Small intestine (tissue), 16 donors: ENCODE measurements at places on chromosomes 1 and 21.

- no peak for DNase-seq
Measured at GRCh38 chr1:88502886-88503285, 181.2 kb upstream of the PKN2 start.

- DNase-seq: peak; percentile 31
Measured at GRCh38 chr1:172278478-172278877, 142.0 kb upstream of the C1orf105 start.

GRCh38 chr1:228372183-228373003 lies 34.2 kb downstream of the TRIM11 start:
- peak; percentile 53 for DNase-seq

- no peak for DNase-seq
Measured at GRCh38 chr1:108114033-108114599, 86.0 kb downstream of the SLC25A24 start.

GRCh38 chr1:63630238-63630637 lies 37.0 kb downstream of the PGM1 start:
- DNase-seq: no peak

DNA sequence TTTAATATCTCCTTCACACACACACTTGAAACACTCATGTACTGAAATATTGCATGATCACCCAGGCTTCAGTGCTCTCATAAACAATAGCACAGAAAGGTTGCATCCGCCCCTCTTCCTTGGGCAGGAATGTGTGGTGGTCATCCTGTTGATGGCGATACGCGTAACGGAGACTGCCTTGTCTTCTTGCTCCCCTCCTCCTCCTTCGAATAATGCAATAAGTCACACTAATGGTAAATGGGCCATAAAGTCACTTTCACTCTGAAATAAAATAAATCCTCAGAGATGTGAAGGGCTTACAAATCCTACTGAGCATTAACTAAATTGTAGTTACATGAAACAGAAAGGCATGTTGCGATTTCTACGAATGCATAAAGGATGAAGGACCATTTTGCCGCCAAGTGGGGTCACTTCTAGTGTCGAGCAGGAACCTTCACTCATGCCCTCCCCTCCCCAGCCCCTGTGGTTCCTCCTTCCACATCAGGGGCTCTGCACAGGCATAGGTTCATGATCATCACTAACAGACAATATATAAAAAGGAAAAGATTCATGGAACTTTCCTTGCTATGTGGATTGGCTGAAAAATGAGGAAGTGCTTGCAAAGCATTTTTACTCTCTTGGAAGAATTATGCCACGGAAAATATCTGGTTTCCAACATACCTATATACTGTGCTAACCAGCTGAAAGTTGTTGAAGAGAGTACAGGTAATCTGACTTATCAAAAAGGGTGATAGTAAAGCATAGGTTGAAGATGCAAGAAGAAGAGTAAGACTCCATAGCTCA lies 1.2 kb upstream of the PGBD5 start:
- DNase-seq: no peak

GRCh38 chr1:157178490-157178889 lies 40.3 kb upstream of the ETV3 start:
- DNase-seq: no peak

DNA sequence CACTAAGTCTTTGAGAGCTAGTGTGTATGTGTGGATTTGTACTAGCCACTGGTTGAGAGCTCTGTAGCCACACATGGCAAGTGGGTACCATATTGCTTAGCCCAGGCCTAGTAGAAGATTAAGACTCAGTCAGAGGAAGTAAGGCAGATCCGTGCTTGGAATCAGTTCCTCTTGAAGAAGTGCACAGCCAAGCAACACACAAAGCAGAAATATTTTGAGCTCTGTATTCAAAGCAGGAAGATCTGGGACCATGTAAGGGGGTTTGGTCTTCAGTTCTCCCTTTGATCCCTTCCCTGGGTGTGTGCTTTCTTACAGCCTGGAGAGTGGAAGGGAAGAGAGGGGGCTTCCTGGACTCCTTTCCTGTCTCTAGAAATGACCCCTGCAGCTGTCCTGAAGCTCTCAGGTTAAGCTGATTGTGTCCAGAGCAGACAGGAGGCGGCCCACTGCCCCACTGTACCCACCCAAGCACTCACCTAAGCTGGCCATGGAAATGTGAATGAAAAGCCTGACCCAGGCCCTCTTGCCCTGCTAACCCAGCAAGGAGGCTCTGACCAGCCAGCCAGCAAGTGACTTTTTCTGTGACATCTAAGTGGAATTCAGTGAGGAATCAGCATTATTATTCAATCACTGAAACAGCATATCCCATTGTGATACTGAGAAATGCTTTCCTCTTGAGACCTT lies 3.6 kb downstream of the ETS2 start:
- DNase-seq: no peak

DNA sequence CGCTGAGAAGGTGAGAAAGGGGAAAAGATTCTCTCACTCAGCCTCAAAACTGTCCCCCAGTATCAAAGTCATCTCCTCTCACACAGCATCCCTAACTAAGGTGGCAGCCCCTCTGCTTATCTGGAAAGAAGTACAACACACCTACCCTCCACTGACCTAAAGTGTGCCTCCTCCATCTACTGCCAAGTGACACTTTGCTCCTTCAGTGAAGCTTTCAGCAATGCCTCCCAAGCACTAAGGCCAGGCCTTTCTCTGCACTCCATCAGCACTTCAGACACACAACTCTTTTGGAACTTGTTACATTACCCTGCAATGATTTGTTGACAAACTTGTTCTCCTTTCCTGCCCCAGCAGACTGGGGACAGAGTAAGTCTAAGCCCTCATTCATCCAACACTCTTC lies 1.4 kb downstream of the SH3BP5L start:
- no peak for DNase-seq

- no peak for DNase-seq
Measured at GRCh38 chr1:110039641-110040040, 5.2 kb downstream of the STRIP1 start.

GRCh38 chr1:238241607-238242006 lies 350.9 kb upstream of the ZP4 start:
- DNase-seq: no peak

- peak; percentile 77 for DNase-seq
Measured at GRCh38 chr1:22673486-22674409, 20.7 kb downstream of the C1QB start.

DNA sequence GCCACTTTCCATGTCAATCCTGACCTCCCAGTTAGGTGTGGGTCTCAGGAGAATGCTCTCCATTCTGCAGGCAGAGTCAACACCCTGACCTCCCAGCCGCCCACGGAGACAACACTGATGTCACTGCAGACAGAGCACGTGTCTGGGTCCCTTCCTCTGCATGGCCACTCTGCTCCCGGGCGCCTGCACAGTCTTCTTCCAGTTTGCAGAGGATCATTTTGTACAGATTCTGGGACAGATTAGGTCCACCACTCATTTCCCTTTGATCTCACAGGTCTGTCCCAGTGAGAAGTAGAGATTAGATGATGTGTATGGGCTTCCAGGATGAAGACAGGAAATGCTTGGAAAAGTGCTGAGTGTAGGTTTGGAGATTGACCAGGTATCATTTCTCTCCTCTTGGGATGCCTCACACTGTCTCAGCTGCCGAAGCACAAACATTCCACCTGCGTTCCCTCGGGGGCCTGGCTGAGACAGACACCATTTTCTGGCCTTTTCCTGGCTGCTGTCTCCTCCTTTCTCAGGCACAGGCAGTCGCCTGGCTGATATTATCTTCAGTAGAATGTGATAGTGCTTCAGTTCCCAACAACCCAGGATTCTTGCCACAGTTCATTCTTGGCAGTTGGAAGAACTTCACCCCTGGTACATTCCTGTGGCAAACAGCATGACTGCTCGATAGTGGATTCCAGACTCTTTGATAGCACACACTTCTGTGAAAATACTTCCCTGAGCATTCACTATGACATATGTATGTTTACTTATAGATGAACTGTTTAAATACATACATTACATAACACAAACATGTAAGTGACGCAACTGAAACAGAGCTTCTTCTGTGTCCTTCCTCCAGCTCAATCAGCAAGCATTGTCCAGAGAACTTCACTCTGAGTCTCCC lies 7.9 kb downstream of the MYBPHL start:
- peak; percentile 40 for DNase-seq

DNA sequence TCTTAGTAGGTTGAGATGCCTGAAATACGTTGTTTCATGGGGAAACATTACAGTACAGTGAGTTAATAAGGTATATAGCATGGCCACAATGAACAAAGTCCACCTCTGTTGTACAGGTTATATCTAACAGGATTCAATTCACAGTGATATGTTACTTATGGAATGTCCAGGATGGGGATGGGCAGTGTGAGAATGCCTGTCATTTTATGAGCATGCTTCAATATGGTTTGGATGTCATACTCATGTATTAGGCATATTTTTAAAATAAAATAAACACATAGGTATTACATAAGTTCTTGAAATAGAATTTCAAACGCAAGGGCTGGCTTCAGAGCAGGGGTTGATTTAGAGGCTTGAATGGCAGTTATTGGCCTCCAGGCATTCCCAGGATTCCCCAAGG lies 6.1 kb upstream of the PHLDA3 start:
- DNase-seq: peak; percentile 81

DNA sequence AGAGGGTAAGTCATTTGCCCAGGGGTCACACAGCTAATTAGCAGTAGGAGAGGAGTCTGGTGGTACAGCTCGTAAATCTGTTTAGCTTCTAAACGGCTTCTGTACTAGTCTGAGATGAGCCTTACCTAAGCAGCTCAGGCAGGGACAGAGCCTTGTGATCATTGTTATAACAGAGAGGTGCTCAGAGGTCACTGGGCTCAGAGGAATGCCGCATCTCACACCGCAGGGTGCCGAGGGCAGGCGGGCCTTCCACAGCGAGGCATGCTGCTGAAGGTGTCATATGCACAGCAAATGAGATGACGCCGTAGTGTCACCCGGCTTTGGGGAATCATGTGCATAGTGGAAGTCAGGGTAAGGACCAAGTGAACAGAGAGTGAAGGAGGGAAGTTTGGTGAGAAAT lies 305.2 kb upstream of the FMN2 start:
- DNase-seq: no peak
